ENCODE measurements at places on chromosomes 5 and 9.

GRCh38 chr5:4614088-4614487 lies 526.0 kb upstream of the ADAMTS16 start:
- DNase-seq, result no peak

DNA sequence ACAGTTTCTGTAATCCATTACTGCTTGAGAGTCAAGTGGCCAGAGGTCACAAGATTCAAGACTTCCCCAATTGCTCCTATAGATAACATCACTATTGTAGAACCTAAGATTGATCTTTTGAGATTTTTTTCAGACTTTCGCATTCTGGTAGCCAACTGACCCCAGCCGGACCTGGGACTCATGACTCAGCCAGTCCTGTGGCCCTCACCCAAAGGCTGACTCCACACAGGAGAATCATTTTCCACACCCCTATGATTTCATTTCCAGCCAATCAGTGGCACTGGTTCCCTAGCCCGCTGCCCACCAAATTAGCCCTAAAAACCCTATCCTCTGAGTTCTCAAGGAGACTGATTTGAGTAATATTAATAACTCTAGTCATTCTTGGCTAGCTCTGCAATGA lies 36.2 kb downstream of the TARS1 start:
- no peak for DNase-seq

DNA sequence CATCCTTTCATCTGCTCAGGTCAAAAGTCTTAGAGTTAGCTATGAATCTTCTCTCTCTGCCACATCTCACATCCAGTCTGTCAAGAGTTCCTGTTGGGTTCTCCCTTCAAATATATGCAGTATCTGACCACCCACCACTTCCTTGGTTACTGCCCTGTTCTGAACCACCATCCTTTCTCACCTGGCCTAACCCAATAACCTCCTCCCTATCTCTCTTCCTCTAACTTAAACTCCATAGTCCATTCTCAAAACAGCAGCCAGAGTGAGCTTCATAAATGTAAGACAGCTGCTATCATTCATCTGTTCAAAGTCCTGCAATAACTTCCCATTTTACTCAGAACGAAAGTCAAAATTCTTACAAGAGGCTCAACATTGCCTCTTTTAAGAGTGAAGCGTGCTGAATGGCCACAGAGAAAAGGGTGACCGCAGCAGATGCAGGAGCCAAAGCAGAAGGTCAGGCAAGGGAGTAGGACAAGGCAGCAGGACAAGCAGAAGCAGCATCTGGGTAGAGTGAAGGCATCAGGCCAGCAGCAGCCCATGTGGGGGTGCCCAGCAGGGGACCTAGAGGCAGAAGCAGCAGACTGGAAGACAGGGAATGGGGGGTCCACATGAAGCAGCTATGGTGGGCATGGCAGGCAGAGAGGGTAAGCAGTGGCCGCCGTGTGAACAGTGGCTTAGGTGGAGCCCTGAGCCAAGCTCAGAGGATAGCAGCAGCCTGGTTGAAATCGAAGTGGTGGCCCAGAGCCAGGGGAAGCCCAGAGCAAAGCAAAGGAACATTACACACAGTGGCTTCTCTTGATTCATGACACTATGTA lies 39.3 kb upstream of the CDC42SE2 start:
- no peak for DNase-seq

GRCh38 chr9:33510262-33511183 lies 13.5 kb upstream of the ANKRD18B start:
- peak; percentile 36 for DNase-seq

DNA sequence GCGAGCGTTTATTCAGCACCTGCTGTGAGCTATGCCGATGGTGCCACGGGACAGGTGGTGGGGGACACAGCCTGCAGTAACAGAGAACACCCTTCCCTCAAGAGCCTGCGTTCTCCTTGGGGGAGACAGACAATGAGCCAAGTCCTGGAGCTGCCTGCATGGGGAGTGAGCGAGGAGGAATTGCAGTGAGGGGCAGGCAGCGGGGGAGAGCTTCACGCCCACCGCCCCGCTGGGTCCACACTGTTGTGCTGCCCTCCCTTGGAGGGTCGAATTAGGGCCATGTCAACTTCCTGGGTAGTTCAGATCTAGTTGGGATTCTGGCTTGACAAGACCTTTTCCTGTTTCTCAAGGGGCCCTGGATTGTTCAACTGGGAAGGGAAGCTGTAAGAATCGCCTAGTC lies 55.5 kb upstream of the N4BP3 start:
- DNase-seq, result no peak
